SW480 (cell line): ENCODE measurements at places on chromosomes 13 and 19.

DNA sequence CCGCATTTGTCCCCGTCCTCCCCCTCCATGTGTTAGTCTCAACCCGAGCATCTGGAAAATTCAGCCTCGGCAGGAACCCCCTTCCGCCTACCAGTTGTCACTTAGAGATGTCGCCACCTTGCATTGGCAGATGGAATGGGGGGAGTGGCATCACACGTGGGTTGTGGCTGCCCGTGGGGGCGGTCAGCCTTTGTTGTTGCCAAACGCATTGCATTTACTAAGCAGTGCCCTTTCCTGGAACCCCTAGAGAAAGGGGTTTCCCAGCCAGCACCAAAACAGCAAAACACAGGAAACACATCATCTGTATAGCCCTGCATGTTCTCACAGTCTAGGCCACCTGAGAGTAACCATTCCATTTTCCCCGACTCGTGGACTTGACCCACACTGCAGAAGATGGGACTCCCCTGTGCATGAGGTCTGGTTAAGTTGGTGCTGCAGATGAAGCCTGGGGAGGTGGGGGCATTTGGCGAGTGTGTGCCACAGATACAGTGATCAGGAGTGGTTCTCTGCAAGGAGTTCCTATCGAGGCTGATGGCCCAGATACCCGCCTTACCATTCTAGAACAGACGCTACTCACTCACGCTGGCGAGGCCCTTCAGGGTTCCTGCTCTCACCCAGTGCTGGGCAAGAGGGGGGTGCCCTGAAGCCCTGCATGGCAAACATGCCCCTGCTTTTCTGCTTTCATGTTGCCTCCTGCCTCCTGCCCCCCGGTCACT lies 38.3 kb downstream of the TMED1 start:
- peak; percentile 12 for DNase-seq

DNA sequence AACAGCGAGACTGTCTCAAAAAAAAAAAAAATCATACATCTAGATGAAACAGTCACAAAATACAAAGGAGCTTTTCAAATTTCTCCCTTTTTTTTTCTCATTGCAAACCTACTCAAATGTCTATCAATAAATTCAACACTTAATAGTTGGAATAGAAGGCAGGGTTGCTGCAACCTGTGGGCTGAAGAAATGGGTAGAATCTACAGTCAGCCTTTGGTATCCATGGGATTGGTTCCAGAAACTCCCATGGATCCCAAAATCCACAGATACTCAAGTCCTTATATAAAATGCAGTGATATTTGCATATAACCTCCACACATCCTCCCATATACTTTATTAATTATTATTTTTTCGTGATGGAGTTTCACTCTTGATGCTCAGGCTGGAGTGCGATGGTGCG lies 14.7 kb downstream of the FBXO27 start:
- no peak for DNase-seq

DNA sequence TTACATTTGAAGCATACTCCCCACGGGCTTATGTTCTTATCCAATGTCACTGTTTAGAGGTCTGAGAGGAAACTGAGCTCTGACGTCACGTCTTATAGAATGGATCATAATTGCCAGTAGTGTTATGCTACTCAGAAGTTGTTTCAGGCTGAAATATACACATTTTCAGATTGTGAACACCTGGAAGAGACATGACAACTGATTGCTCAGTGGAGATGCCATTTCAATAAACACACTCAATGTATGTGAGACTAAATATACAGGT lies 17.3 kb downstream of the FLT1 start:
- DNase-seq: no peak

DNA sequence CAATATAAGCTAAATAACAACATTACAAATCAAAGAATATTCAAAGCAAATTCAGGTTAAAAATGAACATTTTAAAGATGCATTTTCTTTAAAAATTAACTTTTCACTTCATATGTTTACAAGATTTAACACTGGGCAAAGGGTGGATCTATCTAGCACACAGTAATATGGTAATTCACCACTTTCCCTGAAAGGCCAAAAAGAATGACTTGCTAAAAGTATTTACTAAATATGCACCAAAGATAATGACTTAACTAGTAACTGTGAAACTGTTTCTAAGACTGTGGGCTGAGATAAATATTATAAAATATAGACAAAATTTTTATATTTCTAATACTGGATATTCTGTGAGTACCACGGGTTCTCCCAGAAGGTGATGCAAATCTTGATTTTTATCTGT lies 4.5 kb upstream of the EEF1AKMT1 start:
- DNase-seq: no peak

- DNase-seq: no peak
Observed at GRCh38 chr13:73989244-73989843, 144.9 kb downstream of the KLF12 start.

- no peak for DNase-seq
Observed at GRCh38 chr19:48113190-48113917, 2.7 kb upstream of the PLA2G4C start.

DNA sequence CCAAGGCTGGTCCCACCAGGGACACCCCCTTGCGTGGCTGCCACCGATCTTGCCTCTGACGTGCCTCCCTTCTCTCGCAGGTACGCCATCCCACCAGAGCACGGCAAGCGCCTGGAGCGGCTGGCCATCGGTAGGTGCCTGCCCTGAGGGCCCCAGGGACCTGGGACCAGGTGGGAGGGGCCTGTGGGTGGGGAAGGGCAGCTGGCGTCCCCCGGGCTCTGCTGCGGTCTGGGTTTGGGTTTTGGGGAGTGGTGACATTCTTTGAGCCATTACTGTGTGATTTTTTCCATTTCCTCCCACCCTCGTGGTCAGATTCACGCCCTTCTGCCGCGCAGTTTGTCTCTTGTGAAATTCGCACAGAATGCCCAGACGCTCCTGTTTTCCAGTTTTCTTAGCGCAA lies 102.0 kb downstream of the KDM4B start:
- DNase-seq: no peak

- peak; percentile 11 for DNase-seq
Observed at GRCh38 chr13:110312339-110313031, 5.4 kb downstream of the COL4A2 start.

GRCh38 chr19:31516756-31517155 lies 167.5 kb upstream of the TSHZ3 start:
- no peak for DNase-seq

GRCh38 chr19:49767381-49767780 lies 580 bp downstream of the AP2A1 start:
- peak; percentile 22 for DNase-seq

DNA sequence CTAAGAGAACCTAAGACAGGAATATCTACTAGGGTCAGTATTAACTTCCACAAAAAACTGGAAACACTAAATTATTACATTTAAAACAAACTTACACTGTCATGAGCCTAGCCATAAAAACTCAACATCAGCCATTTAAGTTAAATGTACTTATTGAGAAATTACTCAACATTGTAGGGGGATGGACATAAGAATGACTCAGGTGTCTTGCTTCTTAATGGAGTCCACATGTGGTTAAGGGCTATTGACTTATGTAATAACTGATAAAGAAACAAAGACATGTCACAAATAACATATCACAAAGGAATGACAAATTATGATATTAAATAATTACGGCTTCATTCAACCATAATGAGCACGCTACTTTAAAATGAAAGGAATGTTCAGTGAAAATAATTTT lies 36.2 kb downstream of the CLDN10 start:
- DNase-seq: no peak

DNA sequence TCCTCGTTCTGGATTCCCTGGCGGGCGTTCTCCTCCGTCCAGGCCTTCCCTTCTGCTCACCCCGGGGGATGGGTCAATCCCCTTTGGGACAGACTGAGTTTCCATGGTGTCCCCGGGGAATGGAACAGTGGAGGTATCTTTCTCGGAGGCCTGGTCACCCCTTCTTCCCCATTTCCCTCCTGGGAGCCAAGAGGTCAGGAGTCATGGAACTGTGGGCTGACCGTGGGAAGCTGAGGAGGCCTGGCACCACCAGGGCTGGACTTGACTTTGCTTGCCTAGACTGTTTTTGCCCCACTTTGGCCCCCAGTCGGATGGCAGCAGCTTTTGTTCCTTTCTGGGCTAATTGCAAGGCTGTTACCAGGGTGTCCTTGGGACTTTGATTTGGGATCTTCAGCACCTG lies 2.0 kb downstream of the NACC1 start:
- DNase-seq: no peak

DNA sequence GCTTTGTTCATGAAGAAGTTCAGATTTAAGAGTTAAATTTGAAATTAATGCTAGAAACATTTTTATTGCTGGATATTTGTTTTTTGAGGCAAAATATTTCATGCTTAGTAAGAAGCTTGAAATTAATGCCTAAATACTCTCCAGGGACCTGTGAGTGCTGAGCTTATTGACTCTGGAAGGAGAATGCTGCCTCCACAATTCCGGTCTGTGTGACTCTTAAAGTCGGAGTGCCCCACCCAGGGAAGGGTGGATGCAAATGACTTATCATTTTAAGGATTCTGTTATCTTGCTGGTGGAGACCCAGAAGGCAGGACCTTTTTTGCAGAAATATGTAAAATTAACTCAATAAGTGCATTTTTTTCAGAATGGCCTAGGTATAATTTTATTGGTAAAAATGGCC lies 143.8 kb upstream of the RXFP2 start:
- no peak for DNase-seq

DNA sequence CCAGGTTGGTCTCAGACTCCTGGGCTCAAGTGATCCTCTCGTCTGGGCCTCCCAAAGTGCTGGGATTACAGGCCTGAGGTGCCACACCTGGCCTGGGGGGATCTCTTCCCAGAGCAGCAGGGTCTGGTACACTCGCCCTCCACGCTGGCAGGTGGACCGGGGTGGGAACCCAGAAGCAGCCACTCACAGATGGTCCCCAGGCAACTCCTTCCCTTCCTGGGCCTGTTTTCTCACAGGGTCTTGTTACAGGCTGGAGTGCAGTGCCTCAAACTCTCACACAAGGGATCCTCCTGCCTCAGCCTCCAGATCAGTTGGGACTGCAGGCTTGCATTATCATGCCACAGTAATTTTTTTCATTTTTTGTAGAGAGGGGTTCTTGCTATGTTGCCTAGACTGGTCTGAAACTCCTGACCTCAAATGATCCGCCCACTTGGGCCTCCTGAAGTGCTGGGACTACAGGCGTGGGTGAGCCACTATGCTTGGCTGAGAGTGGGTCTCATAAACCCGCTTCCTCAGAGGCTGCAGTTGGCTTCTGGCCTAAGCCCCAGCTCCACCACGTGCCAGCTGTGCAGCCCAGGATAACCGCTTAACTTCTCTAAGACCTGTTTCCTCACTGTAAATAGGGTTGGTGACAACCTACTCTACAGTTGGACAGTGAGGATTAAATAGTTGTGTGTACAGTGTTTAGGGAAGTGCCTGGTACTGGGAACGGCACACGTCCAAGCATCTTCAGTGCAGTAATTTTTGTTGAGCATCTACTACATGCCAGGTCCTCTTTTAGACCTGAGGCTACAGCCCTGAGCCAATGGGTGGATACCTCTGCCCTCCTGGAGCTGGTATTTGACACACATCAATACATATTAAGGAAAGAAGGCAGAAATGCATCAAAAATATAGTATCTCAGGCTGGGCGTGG lies 871 bp upstream of the CCER2 start:
- no peak for DNase-seq

- no peak for DNase-seq
Observed at GRCh38 chr13:48906200-48906599, 69.5 kb upstream of the FNDC3A start.

- DNase-seq: no peak
Observed at GRCh38 chr13:101915331-101915730, 462.9 kb downstream of the ITGBL1 start.

- peak; percentile 59 for DNase-seq
Observed at GRCh38 chr19:13055213-13056051, 47.2 kb downstream of the LYL1 start.

- DNase-seq: no peak
Observed at GRCh38 chr19:49790866-49791265, 22.2 kb downstream of the FUZ start.

- no peak for DNase-seq
Observed at GRCh38 chr13:89310943-89311672, 1639.9 kb downstream of the SLITRK5 start.
